Stimulated activated CD8-positive, alpha-beta memory T cell treated with anti-CD3 and anti-CD28 coated beads, Interleukin-4, amount 100 ng/mL, for 48 hours (primary cell): ENCODE measurements at places on chromosomes 7 and 10.

GRCh38 chr7:13989949-13990305 is 461 bp upstream of the ETV1 start:
- no peak for DNase-seq

- DNase-seq = no peak
Observed at GRCh38 chr10:131974034-131974817, 7.5 kb downstream of the BNIP3 start.

DNA sequence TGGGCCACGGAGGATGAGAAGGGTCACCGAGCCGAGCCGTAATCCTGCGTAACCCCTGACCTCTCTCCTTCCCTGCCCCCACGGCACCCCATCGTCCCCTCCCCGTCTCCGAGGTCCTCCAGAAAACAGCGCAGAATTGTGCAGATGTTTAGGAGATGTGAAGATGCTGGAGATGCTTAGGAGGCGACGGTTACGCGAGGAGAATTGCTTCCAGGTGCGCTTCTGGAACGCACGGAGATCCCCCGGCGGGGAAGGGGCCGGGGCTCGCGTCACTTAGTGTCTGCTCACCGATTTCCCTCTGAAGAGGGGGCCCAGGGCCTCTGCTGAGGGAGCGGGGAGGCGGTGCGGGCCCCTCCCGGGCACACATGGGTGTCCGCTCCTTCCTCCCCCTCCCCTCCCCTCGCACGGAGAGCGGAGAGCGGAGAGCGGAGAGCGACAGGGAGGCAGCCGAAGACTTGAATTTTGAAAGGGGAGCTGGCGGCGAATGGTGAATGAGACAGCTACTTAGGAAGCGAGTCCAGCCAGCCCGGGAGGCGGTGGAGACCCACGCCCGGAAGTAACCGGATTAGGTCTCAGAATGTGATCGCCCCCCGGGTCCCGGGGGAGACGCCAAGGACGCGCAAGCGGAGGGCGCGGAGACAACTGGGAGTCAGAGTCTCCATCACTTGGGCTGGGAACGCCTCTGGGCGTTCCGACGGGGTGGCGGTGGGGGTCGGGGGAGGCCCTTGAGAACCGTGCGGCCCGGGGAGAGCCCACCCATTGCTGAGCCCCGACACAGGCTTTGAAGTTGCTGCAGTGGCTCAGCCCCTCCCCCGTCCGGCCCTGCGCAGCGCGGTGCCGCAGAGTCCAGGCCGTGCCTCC is 8.7 kb upstream of the EN2 start:
- no peak for DNase-seq

- DNase-seq = no peak
Observed at GRCh38 chr7:104927055-104927454, 87.0 kb upstream of the KMT2E start.

GRCh38 chr10:72740528-72740927 is 48.6 kb downstream of the MCU start:
- no peak for DNase-seq

GRCh38 chr10:86349474-86349873 is 17.1 kb downstream of the GRID1 start:
- no peak for DNase-seq

GRCh38 chr10:101767966-101768790 is 7.7 kb downstream of the FGF8 start:
- DNase-seq = no peak

DNA sequence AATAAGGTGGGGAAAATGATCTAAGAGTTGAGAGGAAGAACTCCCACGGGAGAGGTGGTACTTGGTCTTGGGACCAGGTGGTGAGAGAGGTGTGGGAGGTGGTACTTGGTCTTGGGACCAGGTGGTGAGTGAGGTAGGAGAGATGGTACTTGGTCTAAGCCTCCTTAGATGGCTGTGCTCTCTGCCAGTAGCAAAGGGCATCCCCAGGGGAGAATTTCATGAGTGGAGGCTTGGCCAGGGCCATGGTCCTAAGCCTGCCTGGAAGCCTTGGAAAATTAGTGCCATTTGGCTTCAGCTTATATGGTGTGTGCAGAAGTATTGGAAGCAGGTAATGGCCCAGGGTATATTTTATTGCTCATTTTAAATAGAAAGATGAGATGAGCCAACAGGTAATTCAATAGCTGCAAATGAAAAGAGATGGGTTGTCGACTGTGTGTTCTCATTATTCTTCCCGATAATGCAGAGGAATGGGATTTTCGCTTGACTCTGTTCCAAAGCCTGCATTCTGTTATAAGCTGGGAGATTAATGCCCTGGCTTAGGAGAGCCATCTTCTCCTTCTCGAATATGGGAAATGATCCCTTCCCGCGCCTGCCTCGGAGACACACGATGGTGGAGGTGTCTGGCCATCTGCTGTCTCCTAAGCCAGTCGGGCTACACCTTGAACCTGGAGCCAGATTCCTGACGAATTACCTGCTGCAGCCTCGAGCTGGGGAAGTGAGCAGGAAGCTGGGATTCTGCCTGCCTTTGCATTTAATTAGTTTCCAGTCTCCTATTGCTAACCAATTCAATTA is 287.8 kb downstream of the GALNT17 start:
- DNase-seq = no peak

DNA sequence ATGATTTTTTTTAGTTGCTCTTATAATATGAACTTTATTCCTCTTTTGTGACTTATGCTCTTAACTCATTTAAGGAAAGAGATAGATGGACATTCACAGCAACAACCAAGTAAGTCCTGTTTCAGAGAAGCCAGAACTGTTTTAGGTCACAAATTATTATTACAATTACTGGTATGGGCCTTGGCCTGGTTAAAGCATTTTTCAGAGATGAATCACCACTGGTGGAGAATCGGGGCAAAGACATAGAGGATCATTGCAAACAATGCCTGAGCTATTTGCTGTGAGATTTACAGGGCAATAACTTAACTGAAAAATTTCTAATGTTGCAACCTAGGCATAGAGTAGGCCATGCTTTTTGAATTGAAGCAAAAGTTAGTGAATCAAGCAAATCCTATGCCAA is 138.0 kb upstream of the YAE1 start:
- DNase-seq = no peak

DNA sequence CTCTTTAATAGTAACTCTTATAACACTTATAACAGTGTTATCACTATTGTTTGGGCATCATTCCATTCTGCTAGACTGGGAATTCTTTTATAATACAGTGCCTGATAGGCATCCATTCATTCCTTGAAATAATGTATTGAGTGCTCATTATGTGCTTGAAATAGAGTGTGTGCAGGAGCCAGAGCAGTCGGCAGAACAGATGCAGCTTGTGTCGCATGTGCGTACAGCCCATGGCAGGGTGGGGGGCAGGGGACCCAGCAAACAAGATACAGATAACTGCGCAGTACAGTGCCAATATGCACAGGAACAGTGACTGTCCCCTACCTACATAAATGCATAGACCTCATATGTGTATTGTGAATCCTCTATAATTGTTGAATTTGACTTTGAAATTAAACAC is 99.3 kb downstream of the KAT6B start:
- no peak for DNase-seq

GRCh38 chr10:123160311-123160980 is 6.2 kb downstream of the BUB3 start:
- no peak for DNase-seq

- DNase-seq = no peak
Observed at GRCh38 chr10:22954970-22955369, 27.1 kb downstream of the ARMC3 start.

DNA sequence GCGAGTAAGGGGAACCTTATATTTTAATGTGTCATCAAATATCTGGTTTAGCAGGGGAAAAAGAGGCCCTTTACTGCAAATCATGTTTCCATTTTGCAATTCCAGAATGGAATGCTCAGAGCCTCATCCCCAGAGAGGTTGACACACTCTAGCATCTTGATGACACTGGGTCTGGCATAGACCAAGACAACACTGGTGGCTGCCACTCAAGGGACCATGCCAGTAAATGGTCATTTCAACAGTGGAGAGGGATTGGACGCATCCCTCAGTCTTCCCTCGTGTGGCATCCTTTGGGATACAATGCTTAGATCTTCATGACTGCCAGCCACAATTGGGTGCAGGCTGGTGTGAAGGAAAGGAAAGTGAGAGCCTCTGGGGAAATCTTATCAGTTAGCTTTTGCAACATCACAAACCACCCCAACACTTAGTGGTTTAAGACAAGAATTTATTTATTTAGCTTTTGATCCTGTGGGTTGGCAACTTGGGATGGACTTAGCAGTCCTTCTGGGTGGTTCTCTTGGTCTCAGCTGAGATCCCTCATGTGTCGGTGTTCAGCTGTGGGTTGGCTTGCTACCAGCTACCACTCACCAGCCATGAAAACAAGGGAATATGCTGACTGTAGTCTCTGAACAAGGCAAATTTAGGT is 21.6 kb downstream of the TACC2 start:
- DNase-seq = no peak

GRCh38 chr7:47145186-47145725 is 436.7 kb downstream of the TNS3 start:
- DNase-seq = no peak

GRCh38 chr10:9762966-9763656 is 1254.6 kb upstream of the CELF2 start:
- no peak for DNase-seq

DNA sequence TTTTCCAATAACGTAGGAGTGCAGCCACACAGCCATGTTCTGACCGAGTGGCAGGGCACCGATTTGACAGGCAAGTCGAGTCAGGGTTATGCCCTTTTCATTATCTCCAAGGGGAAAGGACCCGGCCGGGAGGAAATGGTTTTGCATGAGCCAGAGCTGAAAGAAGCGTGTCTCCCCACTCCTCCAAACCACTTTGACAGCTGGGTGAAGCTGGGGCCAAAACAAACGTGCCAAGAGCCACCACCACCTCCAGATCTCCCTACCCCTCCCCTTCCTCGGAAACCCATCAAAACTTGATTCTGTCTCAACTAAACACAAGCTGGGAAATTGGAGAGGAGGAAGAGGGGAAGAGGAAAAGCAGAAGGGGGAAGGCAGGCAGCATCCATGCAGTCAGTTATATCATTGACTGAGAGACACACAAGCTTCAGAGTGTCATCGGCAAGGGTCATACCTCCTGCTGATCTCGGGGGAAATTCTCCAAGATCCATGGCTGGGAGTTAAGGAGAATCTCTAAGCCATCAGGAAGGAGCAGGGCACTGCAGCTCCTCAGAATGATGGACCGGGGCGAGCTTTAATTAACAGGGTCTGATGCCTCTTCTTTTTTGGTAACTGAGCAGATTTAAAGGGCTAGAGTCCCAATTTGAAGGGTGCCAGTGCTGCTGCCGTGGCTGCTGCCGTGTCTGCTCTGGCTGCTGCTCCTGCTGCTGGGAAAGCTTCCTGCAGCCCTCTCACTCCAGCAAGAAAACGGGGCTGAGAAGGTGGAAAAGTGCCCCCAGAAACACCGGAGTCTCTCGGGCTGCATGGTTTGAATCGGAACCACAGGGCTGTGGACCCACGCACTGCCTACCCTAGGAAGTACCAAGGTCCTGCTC is 34.7 kb upstream of the CALN1 start:
- no peak for DNase-seq

GRCh38 chr10:130221456-130222375 is 85.5 kb downstream of the GLRX3 start:
- DNase-seq = no peak

DNA sequence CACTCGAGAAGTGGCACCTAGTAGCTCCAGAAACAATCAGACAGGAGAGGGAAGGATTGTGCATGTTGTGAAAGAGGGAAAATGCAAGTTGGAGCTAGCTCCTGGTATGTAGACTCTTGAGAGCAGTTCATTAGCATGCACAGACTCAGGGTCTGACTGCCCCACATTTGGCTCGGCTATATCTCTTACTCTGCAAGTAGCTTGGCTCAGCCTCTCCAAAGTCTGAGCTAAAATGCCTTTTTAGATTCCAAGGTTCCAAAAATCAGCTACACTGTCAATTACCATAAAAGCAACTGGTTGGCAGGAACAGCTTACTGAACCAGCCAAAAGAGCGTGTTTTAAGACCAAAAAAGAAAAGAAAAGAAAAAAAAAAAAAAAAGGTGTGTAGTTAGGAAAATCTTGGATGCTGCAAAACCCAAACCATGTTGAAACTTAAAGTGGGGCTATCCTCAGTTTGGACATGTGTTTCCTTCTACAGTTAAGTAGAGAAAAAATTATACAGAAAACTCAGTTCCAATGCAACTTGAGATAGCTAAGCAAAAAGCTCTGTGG is 65.5 kb downstream of the MKX start:
- no peak for DNase-seq

DNA sequence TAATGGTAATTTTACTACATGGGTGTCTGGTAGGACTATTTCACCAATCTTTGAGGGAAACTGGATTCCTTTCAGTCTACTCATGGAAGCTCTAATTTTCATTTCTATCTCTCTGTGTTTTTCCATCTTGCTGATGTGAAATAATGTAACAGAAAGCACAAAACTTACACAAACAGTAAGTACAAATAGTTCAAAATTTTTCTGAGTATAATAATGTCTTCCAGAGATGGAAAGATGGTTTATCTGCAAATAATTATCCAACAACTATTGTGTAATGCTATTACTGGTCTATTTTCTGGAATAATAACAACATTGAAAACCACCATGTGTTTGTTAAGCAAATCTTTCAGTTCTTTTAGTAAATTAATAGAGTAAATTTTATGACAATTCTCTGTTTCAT is 565.8 kb upstream of the MGMT start:
- DNase-seq = no peak

DNA sequence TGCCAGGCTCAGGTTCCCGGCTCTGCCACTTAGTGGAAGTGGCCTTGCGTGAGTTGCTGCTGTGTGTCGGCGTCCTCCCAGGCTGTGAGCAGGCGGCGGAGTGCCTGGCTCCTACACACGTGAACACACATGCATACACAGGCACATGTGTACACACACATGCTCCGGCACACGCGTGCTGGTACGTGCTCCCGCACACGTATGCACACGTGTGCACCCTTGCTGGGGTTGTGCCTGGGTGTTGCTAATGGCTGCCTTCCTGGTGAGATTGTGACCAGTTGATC is 107.6 kb downstream of the INPP5A start:
- DNase-seq = no peak

GRCh38 chr7:135800560-135800959 is 51.9 kb upstream of the FAM180A start:
- DNase-seq = no peak

- no peak for DNase-seq
Observed at GRCh38 chr10:6474871-6475270, 105.2 kb downstream of the PRKCQ start.

- no peak for DNase-seq
Observed at GRCh38 chr7:143042790-143043271, 9.3 kb upstream of the OR6V1 start.

DNA sequence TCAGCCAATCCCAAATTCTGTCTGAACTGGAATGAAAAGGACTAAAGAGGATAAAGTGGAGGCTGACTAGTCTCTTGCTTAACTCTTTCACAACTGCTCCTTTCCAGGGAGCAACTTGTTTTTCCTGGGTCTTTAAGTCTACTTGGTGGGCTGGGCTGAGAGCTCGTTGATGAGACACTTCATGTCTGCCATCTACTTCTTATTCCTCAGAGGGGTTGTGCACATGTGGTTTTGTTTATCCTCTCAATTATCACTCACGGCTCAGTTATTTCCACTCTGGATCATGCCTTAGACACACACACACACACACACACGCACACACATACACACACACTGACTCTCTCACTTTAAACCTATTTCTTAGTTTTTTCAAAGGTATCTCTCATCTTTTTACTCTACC is 298.6 kb upstream of the MTPN start:
- DNase-seq = no peak
